Stimulated activated CD8-positive, alpha-beta memory T cell treated with anti-CD3 and anti-CD28 coated beads, Interleukin-2, amount 100 ng/mL, for 1 hour (primary cell): ENCODE measurements at places on chromosomes 7 and 10.

DNA sequence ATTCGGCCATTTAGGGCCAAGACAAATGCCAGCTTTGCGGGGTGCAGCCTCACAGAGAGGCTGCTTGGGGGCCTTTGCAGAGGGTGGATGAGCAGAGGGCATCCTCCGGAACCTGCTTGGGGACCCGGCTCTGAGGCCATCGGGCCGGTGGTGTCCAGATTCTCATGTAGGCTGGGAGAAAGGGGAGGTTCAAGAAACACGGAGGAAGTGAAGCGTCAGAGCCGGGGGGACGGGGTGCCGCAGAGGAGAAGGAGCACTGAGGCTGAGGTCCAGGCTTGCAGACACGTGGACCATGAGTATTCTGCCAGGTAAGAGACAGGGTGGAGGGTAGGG is 150.7 kb upstream of the SHH start:
- DNase-seq: no peak

- no peak for DNase-seq
Measured at GRCh38 chr7:141844256-141844655, 3.0 kb upstream of the PRSS37 start.

DNA sequence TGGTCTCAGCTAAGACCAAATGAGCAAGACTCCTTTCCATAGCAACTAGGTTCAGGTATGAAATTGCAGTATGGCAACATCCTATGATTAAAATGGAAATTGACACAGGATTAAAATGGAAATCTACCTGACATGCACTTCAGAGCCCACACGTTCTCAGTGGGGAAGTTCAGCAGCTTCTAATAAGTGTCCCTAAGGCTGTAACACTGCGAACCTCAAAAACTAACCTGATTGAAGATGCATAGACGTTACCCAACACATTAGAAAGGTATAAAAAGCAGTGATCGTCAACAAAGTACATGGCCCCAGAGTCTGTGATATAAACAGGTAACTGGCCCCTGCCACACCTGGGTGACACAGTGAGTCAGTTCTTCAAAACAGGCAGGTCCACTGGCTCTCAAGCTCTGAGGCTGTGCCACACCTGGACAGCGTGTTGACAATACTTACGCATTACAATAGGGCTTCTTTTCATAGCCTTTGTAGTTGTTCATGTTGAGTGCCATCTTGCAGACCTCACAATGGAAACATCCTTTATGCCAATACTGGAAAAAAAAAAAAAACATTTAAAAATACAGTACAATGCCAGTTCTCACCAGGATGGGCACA is 274.9 kb upstream of the NEBL start:
- no peak for DNase-seq

DNA sequence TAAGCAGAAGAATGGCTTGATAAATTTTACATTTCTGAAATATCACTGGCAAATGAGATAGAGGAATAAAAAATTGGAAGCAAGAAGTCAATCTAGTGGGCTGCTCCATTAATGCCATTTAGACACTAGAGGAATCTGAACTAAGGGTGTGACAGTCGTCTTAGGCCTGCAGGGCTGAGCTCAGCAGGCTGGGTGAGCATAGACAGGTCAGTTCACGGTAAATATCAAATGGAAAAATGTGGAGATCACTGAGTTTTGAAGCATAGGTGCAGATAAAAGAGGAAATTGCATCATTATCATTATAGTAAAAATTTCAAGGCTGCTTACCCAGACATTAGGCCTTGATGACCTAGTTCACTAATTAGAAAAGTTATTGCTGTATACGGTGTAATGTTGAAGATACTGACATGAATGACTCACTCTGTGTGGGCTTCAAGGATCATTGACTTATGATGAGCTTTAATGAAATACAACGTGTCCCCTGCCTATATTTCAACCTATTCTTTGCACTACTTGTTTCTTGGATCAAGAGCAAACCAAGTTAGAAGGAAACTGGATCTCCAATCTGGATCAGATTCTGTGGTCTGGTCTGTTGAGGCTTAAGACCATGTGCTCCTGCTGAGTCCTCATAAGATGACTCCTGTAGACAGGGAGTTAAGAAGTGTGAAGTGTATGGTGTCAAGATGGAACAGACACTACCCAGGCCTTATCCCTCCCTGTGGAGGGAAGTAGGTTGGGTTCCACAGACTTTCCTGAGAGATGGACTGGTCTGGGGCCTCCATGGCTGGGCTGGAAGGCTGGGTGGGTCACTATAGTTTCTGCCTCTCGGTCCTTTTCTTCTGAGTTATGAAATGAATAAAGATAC is 3.6 kb downstream of the OR2F2 start:
- no peak for DNase-seq

DNA sequence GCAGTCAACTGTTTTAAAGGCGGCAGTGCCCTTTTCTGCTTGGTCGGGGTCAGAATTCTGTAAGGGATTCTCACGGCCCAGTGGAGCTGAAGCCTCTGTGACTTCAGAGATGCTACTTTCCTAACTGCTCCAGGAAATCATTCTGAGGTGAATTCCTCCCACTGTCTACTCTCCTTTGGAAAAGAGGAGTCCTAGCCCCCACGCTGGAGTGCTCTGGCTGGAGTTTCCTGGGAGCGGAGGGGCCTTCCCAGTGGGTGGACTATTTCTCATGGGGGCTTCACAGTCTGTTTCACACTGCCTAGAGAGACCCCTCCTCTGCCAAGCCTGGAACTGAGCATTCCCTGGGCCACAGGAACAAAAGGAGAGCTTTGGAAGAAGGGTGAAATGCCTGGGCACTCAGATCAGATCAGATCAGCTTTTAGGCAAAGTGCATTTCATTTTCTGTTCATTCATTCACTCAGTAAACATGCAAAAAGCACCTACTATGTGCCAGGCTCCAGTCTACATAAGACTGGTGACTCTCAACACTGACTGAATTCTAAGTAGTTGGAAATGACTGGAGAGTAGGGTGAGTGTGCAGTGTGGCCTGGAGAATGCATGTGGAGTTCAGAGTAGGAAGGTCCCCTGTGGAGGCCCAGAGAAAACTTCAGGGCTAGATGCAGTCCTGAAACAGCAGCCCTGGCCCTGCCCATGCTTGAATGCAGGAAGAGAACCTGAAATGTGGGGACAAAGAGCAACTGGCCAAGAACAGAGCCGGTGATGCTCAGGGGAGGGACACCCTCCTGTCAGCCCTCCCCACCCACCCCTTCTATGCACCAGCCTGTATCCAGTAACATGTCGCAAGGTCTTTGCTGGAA is 12.2 kb downstream of the ZNF488 start:
- no peak for DNase-seq

DNA sequence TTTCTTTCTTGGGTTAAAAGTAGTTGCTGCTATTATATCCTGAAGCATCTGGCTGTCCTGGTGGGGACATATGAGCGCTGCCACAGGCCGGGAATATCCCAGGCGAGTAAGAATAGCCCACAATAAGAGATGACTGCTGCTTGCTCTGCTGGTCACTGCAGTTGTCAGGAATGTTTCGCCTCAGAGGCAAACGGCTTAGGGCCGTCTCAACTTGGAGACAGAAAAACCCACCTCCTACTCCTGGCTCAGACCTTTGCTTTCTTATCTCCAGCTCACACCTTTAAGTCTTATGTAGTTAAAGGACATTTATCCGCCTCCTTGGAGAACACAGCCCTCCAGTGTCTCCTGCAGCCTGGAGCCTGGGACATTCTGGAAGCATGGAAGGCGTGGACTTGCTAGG is at the start of gene GJD4:
TSS of gene GJD4 (plus strand) at position 151 of the 400 bp plus-strand sequence. CDS start at position 378, 227 bp downstream.
- DNase-seq: no peak

- DNase-seq: no peak
Measured at GRCh38 chr7:89780291-89780690, 374.0 kb upstream of the STEAP1 start.

- DNase-seq: no peak
Measured at GRCh38 chr10:132065491-132066105, at the start of gene JAKMIP3. Gene JAKMIP3, plus strand, starts transcription at chr10:132065946. Its CDS starts 38,863 bp downstream, at chr10:132104809.

- DNase-seq: no peak
Measured at GRCh38 chr7:44750424-44750823, 1.8 kb downstream of the ZMIZ2 start.

GRCh38 chr10:123746061-123746460 is 79.9 kb downstream of the GPR26 start:
- DNase-seq: no peak

GRCh38 chr10:32489158-32489557 is 43.2 kb downstream of the CCDC7 start:
- no peak for DNase-seq

- no peak for DNase-seq
Measured at GRCh38 chr10:707861-708260, 18.4 kb upstream of the DIP2C start.

DNA sequence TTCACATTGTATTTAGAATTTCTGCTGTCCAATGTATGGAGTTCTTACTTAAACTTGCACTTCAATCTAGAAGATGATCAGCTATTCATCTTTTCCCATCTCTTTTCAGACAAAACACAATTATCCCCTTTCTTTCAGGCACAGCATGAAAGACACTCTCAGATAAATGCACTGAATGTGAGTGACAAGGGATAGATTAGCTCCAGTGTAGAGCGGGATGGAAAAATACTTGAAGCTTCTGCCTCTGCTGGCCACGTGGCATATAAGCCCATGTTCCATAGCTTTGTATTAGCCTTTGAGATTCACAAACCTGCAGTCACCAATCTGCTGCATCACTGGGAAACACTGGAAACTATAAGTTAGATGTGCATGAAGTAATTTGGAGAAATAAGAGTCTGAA is 162.2 kb upstream of the FAM3C start:
- no peak for DNase-seq

- DNase-seq: no peak
Measured at GRCh38 chr10:86520871-86521677, 518 bp downstream of the WAPL start.

GRCh38 chr10:62696798-62697197 is 107.7 kb upstream of the ADO start:
- no peak for DNase-seq

DNA sequence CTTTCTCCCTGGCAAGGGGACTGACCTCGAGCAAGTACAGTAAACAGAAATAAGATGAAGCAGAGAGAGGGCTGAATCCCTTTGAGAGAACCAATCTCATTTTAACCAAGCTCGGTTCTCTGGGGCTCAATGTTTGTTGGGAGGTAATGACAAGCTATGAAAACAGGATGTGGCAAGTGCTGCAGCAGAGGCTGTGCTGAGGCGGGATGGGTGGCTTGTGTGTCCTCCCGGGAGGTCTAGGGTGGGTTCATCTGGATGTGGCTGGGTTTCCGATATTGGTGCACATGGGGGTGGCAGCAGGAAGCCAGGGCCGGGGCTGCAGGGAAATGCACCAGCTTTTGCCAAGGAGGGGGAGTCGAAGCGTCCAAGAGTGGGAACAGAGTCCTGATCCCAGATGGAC is 84.5 kb downstream of the AOAH start:
- DNase-seq: no peak

DNA sequence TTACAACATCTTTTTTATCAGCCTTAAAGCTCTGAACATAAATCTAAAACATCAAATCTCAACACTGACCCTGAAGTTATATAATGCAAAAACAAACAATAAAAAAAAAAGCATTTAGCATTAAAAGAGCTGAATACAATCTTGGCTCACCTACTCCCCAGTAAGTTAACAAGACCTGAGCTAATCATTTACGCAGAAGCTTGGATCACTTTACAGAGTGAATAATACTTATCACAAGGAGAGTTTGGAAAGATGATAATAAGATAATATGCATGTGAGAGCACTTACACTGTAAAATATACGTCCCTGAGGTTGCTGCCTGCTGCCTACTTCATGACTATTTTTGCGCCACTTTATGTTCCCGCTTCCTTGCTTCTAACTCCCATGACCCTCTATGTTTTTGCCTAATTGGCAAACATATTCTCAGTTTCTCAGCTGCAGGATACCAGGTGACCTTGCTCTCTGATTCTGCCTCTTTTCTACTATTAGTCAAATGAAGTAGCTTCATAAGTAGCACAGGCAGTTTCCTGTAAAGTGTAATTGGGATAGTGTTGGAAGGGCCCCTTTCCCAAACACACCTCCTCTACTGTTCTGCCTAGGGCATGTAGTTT is 333.6 kb downstream of the LRRTM3 start:
- DNase-seq: no peak

DNA sequence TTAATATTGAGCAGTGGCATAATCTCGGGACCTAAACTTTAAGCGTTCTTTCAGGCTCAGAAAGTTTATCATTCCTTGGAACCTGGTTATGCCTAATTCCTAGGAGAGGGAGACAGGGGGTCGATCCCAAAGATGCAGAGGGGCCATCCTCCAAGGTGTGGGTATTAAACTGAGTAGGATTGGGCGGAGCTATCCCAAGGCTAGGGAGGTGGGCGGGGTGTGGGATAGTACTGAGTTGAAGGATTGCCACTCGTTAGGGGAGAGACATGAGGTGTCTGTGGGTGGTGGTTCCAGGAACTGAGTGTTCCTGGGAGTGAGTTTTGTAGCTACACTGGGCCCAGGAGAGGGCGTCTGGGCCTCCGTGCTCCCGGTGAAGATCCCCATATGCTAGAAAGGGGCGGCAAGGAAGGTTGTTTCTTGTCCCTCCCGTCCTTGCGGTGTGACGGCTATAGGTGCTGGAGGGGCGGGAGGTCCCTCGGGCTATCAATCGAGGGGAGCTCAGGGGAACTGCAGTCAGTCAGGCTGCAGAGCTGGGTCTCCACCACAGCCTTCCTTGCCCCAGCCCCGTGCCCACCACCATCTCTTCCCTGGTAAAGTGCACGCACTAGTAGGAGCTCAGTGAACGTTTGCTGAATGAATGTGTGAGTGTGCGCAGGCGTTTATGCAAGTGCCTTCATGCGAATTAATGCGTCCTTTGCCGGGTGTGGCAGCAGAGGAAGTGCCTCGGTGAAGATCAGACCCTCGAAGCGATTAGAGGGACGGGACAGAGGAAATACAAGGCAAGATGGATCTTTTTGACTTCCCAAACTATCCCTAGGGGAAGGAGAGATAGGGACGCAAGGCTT is 3.0 kb upstream of the HMX2 start:
- DNase-seq: no peak

GRCh38 chr10:62985807-62986600 is 147.1 kb upstream of the NRBF2 start:
- DNase-seq: no peak

- no peak for DNase-seq
Measured at GRCh38 chr7:150952331-150953050, 25.6 kb downstream of the KCNH2 start.

GRCh38 chr7:73742338-73742752 is 3.7 kb upstream of the ABHD11 start:
- DNase-seq: no peak
